Activated naive CD8-positive, alpha-beta T cell treated with anti-CD3 and anti-CD28 coated beads, Interleukin-2, amount 50 U/mL, for 24 hours (primary cell): ENCODE measurements at places on chromosomes 3 and 15.

GRCh38 chr3:139361276-139361675 is 17.5 kb downstream of the MRPS22 start:
- H3K36me3 ChIP-seq, result peaks cover 74% of the 10 kb centered on the region
- H3K4me3 ChIP-seq, result no peak overlapping the region
- H3K4me1 ChIP-seq, result peaks cover 35% of the 10 kb centered on the region

GRCh38 chr15:29091666-29092065 is 178.0 kb downstream of the NSMCE3 start:
- H3K36me3 ChIP-seq, result no peaks in the 10 kb centered on the region
- H3K4me1 ChIP-seq, result peaks cover 22% of the 10 kb centered on the region
- no peaks in the 10 kb centered on the region for H3K27me3 ChIP-seq
- H3K27ac ChIP-seq, result no peak overlapping the region
- no peak overlapping the region for H3K4me3 ChIP-seq

DNA sequence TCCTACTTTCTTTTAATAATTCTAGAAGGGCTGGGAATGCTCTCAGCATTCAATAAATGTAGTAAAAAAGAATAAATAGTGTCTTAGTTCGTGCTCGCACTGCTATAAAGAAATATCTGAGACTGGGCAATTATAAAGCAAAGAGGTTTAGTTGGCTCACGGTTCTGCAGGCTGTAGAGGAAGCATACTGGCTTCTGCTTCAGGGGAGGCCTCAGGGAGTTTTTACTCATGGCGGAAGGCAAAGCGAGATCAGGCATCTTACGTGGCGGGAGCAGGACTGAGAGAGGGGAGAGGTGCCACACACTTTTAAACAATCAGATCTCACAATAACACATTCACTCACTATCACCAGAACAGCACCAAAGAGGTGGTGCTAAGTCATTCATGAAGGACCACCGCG is 103.0 kb upstream of the UBE2E2 start:
- H3K4me1 ChIP-seq, result peaks cover 2% of the 10 kb centered on the region
- H3K27me3 ChIP-seq, result no peaks in the 10 kb centered on the region
- DNase-seq, result no peak
- H3K4me3 ChIP-seq, result no peak overlapping the region

DNA sequence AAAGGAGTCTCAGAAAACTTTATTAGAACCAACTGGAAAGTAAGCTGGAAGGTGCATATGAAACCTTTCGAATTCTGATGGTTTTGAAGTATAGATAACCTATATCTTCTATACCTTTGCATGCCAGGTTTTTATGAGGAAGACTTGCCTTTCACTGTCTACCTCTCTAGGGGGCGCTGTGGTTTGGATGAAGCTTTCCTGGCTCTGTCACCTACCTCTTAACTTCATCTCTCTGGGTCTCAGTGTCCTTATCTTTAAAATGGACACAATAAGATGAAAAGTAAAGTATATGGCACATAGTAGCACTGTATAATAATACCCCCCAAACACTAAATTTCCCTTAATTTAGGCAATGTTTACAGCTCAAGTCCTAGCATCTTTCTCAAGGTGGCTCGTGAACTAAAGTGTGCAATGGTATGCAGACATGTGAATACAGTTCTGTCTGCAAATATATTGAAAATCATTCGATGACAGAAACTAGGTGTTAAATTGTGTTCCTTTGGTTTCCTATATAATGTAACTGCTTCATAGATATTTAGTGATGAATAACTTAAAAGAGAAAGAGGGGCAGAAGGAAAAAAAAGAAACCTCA is 314.3 kb downstream of the CHST2 start:
- no peaks in the 10 kb centered on the region for H3K36me3 ChIP-seq
- H3K4me3 ChIP-seq, result no peak overlapping the region
- H3K27ac ChIP-seq, result no peak overlapping the region
- DNase-seq, result peak; percentile 41
- no peaks in the 10 kb centered on the region for H3K27me3 ChIP-seq
- H3K4me1 ChIP-seq, result peaks cover 2% of the 10 kb centered on the region
